Hepatocyte (in vitro differentiated cells): ENCODE measurements at places on chromosomes 7 and 10. TPM values are rescaled to one million over a fixed set of nuclear protein-coding genes. Genes with fewer than 3 reads are reported as not detected.
A peak's percentile ranks its signal among the peaks of the same experiment; 100 is the strongest.

- no peak for DNase-seq
- no peaks in the 10 kb centered on the region for H3K36me3 ChIP-seq
Measured at GRCh38 chr10:110754375-110755105, 110.4 kb downstream of the RBM20 start.

DNA sequence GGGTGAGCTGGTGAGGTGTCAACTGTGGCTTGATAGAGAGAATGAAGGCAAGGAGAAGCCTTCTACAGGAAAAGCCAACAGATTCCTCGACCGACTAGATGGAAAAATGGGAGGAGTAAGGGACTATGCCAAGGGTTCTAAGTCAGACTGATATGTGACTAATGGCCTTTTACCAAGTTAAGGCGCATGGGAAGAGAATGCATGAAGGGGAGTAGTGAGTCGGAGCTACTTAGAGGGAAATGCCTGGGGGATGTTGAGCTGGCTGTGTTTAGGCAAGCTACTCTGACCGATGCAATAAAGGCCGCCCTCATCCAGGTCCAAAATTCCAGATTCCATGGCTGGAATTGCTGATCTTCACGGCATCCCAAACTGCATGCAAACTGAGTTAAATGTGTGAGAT, 48.2 kb downstream of the APBB1IP start:
- peaks cover 19% of the 10 kb centered on the region for H3K4me1 ChIP-seq
- peak overlapping the region; percentile 80 for H3K27ac ChIP-seq
- DNase-seq, result peak; percentile 12
- H3K36me3 ChIP-seq, result no peaks in the 10 kb centered on the region
- H3K4me3 ChIP-seq, result no peak overlapping the region

DNA sequence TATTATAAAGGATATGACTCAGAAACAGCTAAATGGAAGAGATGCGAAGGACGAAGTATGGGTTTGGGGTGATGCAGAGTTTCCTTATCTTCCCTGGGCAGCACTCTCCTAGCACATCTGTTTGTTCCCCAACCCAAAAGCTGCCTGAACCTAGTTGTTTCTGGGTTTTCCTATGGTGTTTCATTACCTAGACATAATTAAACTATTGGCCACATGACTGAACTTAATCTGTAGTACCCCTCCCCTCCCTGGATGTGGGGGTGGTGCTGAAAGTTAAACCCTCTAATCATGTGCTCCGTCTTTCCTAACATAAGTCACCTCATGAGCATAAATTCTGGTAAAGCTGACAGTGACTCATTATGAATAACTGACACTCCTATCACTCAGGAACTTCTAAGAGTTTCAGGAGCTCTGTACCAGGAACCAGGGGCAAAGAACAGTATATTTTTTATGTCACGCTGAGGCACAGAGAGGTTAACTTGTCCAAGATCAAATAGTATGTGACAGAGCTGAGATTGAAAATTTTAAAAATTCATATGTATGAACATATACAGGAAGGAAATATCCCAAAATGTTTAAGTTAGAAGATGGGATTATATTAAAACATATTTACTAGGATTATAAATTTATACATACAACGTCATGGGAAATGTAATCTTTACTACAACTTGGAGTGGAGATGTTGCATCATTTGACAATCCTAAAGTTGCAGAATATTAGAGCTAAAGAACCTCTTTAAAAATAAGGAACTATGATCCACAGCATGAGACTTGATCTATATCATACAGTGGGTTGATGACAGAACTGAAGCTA, 4.8 kb downstream of the STRIP2 start:
- H3K36me3 ChIP-seq, result no peaks in the 10 kb centered on the region
- H3K27ac ChIP-seq, result no peak overlapping the region
- peaks cover 14% of the 10 kb centered on the region for H3K27me3 ChIP-seq
- peak; percentile 37 for DNase-seq
- no peak overlapping the region for H3K4me3 ChIP-seq
- peaks cover 5% of the 10 kb centered on the region for H3K4me1 ChIP-seq

GRCh38 chr10:69901628-69902505, 100.2 kb downstream of the COL13A1 start:
- DNase-seq, result peak; percentile 82
- H3K27ac ChIP-seq, result peak overlapping the region; percentile 52
- H3K36me3 ChIP-seq, result no peaks in the 10 kb centered on the region
- no peak overlapping the region for H3K4me3 ChIP-seq
- peaks cover 21% of the 10 kb centered on the region for H3K4me1 ChIP-seq
- H3K27me3 ChIP-seq, result no peaks in the 10 kb centered on the region

GRCh38 chr7:155590215-155591018, 44.1 kb upstream of the CNPY1 start:
- H3K27ac ChIP-seq, result no peak overlapping the region
- DNase-seq, result peak; percentile 54
- H3K27me3 ChIP-seq, result no peaks in the 10 kb centered on the region
- H3K4me3 ChIP-seq, result no peak overlapping the region
- H3K4me1 ChIP-seq, result peaks cover 3% of the 10 kb centered on the region

- H3K27me3 ChIP-seq, result peaks cover 24% of the 10 kb centered on the region
- no peaks in the 10 kb centered on the region for H3K36me3 ChIP-seq
- peaks cover 6% of the 10 kb centered on the region for H3K4me1 ChIP-seq
- peak; percentile 63 for DNase-seq
- no peak overlapping the region for H3K27ac ChIP-seq
Measured at GRCh38 chr10:8331896-8332729, 277.6 kb downstream of the GATA3 start.

- peak overlapping the region; percentile 55 for H3K4me3 ChIP-seq
- H3K27ac ChIP-seq, result peak overlapping the region; percentile 37
- DNase-seq, result peak; percentile 80
- H3K27me3 ChIP-seq, result no peaks in the 10 kb centered on the region
- H3K4me1 ChIP-seq, result peaks cover 44% of the 10 kb centered on the region
Measured at GRCh38 chr10:79241990-79242619, 105.2 kb upstream of the PPIF start.

DNA sequence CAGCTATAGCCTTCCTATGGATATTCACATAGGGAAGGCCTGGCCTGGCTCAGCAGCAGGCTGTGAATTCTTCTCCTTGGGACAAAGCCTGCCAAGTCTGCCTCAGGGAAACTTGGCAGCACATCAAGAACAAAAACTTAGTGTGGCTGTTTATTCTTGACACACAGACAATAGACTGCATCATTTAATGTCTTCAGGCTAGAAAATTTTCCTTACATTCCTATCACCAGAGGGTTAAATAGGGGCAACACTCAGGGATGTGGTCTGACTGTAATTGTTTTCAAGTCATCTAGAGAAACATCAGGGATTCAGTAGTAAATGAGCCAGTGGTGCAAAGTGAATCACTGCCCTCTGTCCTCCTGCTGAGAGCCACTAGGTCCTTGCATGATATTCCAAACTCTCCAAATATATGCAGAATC, 137.3 kb downstream of the SEMA3C start:
- peak overlapping the region; percentile 18 for H3K27ac ChIP-seq
- peaks cover 3% of the 10 kb centered on the region for H3K36me3 ChIP-seq
- DNase-seq, result peak; percentile 45
- H3K4me1 ChIP-seq, result peaks cover 27% of the 10 kb centered on the region

- H3K36me3 ChIP-seq, result no peaks in the 10 kb centered on the region
- H3K4me1 ChIP-seq, result no peaks in the 10 kb centered on the region
- no peak for DNase-seq
- no peak overlapping the region for H3K27ac ChIP-seq
Measured at GRCh38 chr7:119572541-119572940, 700.4 kb upstream of the KCND2 start.

GRCh38 chr10:70034232-70034631, 18.4 kb upstream of the MACROH2A2 start:
- H3K4me1 ChIP-seq, result no peaks in the 10 kb centered on the region
- no peak overlapping the region for H3K4me3 ChIP-seq
- H3K27me3 ChIP-seq, result peaks cover 4% of the 10 kb centered on the region
- DNase-seq, result no peak
- H3K36me3 ChIP-seq, result no peaks in the 10 kb centered on the region

- H3K36me3 ChIP-seq, result no peaks in the 10 kb centered on the region
- H3K4me1 ChIP-seq, result peaks cover 33% of the 10 kb centered on the region
- peaks cover 100% of the 10 kb centered on the region for H3K27me3 ChIP-seq
- no peak overlapping the region for H3K4me3 ChIP-seq
Measured at GRCh38 chr10:100742076-100742771, 3.2 kb upstream of the PAX2 start.

DNA sequence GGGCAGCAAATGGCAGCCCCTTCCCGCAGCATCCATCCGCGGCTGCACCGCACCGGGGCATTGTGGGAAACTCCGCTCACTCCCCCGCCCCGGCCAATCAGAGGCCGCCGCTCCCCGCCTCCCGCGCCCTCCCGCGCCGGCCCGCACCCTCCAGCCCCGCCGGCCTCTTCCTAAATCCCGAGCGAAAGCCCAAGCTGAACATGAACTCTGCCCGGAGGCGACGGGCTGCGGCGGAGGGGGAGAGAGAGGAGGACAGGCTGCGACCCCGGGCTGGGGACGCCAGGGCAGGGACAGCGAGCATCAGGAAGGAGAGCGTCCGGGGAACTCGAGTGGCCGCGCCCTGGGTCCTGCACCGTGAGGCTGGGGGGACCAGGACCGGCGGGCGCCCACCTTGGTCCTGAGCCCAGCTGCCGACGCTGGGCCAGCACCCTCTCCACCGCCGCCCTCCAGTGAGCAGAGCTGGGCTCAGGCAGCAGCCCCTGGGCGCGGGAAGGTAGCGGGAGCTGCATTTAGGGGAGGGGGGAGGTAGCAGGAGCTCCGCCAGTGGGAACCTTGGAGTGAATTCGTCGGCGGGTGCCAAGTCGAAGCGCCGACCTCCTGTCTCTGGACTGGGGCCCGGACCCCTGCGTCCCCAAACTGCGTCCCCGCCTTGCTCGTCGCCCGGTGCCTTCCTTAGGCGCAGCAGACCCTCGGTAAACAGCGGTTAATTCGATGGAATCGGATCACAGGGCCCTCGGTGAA, at the start of gene DGKI:
Gene DGKI, minus strand, starts transcription at position 148 of the 741 bp plus-strand sequence.
- H3K36me3 ChIP-seq, result no peaks in the 10 kb centered on the region
- peaks cover 2% of the 10 kb centered on the region for H3K4me1 ChIP-seq
- peaks cover 51% of the 10 kb centered on the region for H3K27me3 ChIP-seq
- DNase-seq, result peak; percentile 30
- H3K27ac ChIP-seq, result no peak within 1 kb of the TSS
- peak within 1 kb of the TSS; percentile 16 for H3K4me3 ChIP-seq

DNA sequence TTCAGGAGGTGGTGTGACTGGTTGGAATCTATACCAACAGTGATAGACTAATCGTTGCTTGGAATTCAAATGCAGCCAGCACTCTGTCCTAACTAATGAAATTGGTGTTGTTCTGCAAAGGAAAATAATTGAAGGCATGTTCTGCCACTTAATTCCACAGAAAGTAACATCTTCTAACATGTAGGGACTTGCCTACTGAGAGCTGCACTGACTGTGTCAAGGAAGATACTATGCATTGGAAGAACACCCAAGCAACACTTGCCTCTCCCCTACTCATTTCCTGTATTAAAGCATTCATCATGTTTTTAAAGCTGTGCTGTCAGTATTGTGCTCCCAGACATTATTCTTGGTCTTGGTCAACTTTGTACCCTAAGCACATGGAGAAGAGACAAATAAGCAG, 2.7 kb upstream of the CYP3A7 start:
- H3K4me3 ChIP-seq, result no peak overlapping the region
- DNase-seq, result no peak
- H3K36me3 ChIP-seq, result no peaks in the 10 kb centered on the region
- no peaks in the 10 kb centered on the region for H3K27me3 ChIP-seq
- peaks cover 6% of the 10 kb centered on the region for H3K4me1 ChIP-seq

- no peak for DNase-seq
- no peaks in the 10 kb centered on the region for H3K27me3 ChIP-seq
- no peak overlapping the region for H3K27ac ChIP-seq
- no peaks in the 10 kb centered on the region for H3K36me3 ChIP-seq
- no peaks in the 10 kb centered on the region for H3K4me1 ChIP-seq
Measured at GRCh38 chr10:23013581-23014335, 81.6 kb upstream of the MSRB2 start.

- DNase-seq, result peak; percentile 59
- no peak overlapping the region for H3K4me3 ChIP-seq
- no peaks in the 10 kb centered on the region for H3K27me3 ChIP-seq
- H3K27ac ChIP-seq, result no peak overlapping the region
- no peaks in the 10 kb centered on the region for H3K36me3 ChIP-seq
Measured at GRCh38 chr7:73976761-73977618, 51.0 kb upstream of the ELN start.

DNA sequence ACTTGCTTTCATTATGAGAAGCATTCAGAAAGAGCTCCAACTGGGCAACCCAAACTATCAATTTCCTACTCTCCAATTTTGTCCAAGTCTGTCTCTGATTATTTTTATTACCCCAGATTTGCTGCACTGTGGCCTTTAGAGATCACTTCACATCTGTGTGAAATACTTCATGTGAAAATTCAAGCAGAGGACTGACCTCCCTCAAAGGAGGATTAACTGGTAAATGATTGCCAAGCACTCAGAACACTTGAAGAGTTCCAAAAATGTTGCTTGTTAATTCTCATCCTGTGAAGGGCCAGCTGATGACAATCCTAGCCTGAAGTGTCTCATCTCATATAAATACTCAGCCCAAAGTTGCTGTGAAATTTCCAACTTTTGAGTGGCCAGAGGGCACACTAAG, 182.8 kb upstream of the DGKB start:
- no peak overlapping the region for H3K27ac ChIP-seq
- no peaks in the 10 kb centered on the region for H3K27me3 ChIP-seq
- H3K36me3 ChIP-seq, result no peaks in the 10 kb centered on the region
- DNase-seq, result no peak

GRCh38 chr7:47351233-47352154, 230.4 kb downstream of the TNS3 start:
- no peaks in the 10 kb centered on the region for H3K36me3 ChIP-seq
- no peak overlapping the region for H3K4me3 ChIP-seq
- H3K27ac ChIP-seq, result no peak overlapping the region
- no peak for DNase-seq
- H3K4me1 ChIP-seq, result peaks cover 14% of the 10 kb centered on the region

GRCh38 chr10:113122947-113123346, 172.9 kb downstream of the TCF7L2 start:
- H3K4me3 ChIP-seq, result no peak overlapping the region
- no peak overlapping the region for H3K27ac ChIP-seq
- H3K36me3 ChIP-seq, result no peaks in the 10 kb centered on the region
- no peak for DNase-seq
- no peaks in the 10 kb centered on the region for H3K27me3 ChIP-seq

DNA sequence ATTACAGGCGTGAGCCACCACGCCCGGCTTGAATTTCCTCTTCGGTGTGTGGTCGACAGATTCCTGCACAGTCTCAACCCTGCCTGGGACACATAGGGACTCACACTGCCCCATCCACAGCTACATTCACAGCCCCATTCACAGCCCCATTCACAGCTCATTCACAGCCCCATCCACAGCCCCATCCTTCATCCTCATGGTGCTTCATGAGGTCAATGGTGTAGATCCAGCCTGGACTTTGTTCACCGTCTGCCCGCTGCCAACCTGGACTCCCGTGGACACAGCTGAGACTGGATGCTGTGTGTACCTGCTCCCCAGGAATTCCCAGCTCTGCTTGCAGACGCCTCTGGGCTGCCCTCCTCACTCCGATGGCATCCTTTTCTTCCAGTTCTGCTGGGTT, 5.2 kb downstream of the IDI2 start:
- no peak overlapping the region for H3K4me3 ChIP-seq
- no peak overlapping the region for H3K27ac ChIP-seq
- no peaks in the 10 kb centered on the region for H3K36me3 ChIP-seq
- no peak for DNase-seq
- no peaks in the 10 kb centered on the region for H3K27me3 ChIP-seq

PDIA4 gene
- total RNA-seq, result 371 and 375 TPM in 2 replicates

CYP3A4 gene
- total RNA-seq, result 29.8 and 43.4 TPM in 2 replicates

EBLN1 gene
- total RNA-seq, result not detected in 2 replicates

GIMAP4 gene
- total RNA-seq, result 0.63 and 1.8 TPM in 2 replicates

IL2RA gene
- total RNA-seq, result not detected in 2 replicates

SMKR1 gene
- total RNA-seq, result 0.88 TPM in 1 of 2 replicates, not detected in the other

RBP3 gene
- 0.53 and 0.56 TPM in 2 replicates for total RNA-seq

GARIN1A gene
- 0.40 and 0.67 TPM in 2 replicates for total RNA-seq

IQCE gene
- total RNA-seq, result 8.2 and 13.3 TPM in 2 replicates

AP1S1 gene
- 85.8 and 118 TPM in 2 replicates for total RNA-seq
